ENCODE measurements at places on chromosomes 3 and 15. TPM values are rescaled to one million over a fixed set of nuclear protein-coding genes. Genes with fewer than 3 reads are reported as not detected.

HIGD2B gene
- not detected for total RNA-seq

MME gene
- 3.2 TPM for total RNA-seq

HOMER2 gene
- 55.1 TPM for total RNA-seq

CCR2 gene
- total RNA-seq = 0.91 TPM

CLDN16 gene
- not detected for total RNA-seq

RFX7 gene
- 7.2 TPM for total RNA-seq

CPNE4 gene
- 52.3 TPM for total RNA-seq

ALDH1A2 gene
- total RNA-seq = 9.7 TPM

CCR3 gene
- not detected for total RNA-seq

BUB1B gene
- 1.3 TPM for total RNA-seq

SCN11A gene
- total RNA-seq = 0.05 TPM

CERS3 gene
- not detected for total RNA-seq
